ENCODE measurements at places on chromosomes 7 and 10. TPM values are rescaled to one million over a fixed set of nuclear protein-coding genes. Genes with fewer than 3 reads are reported as not detected.

DNA sequence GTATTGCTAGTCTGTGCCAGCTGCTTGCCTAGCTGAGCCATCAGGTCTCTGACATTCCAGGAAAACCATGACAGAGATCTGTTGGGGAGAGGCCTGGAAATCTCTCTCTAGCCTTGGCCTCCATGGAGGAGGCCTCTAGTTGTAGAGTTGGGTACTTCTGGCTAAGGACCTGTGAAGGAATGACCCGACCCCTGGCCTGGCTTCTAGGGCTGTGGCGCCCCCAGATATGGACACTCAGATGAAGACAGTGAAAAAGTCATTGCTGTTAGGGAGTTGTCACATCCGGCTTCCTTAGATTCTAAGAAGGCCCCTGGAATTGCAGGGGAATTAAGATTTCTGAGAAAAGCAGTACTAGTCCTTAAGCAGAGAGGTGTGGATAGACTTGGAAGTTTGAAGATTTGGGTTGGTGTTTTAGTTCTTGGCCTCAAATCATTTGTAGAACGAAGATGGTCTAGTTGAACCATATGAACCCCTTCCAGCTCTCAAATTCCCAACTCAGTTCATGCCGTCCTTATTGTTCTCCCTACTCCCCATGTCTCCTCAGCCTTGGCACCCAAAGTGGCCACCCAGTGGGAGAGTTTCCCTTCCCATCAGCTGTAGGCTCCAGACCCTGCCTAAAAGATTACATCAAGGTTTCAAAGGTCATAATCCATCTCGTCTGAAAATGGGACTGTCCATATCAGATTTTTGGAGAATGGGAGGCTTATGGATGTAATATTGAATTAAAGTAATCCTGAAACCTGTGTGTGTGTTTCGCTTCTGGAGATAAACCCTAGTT is 7.0 kb downstream of the HHEX start:
- H3K27me3 ChIP-seq, result peaks cover 97% of the 10 kb centered on the region
- H3K4me3 ChIP-seq, result peak overlapping the region; percentile 42
- DNase-seq, result no peak
- H3K36me3 ChIP-seq, result no peaks in the 10 kb centered on the region
- H3K27ac ChIP-seq, result no peak overlapping the region

Gene EN2
- 7.2 TPM for total RNA-seq

GRCh38 chr7:122965306-122965705 is 30.2 kb downstream of the TAS2R16 start:
- no peaks in the 10 kb centered on the region for H3K27me3 ChIP-seq
- no peak overlapping the region for H3K4me3 ChIP-seq
- no peaks in the 10 kb centered on the region for H3K36me3 ChIP-seq
- DNase-seq, result no peak
- no peak overlapping the region for H3K27ac ChIP-seq

DNA sequence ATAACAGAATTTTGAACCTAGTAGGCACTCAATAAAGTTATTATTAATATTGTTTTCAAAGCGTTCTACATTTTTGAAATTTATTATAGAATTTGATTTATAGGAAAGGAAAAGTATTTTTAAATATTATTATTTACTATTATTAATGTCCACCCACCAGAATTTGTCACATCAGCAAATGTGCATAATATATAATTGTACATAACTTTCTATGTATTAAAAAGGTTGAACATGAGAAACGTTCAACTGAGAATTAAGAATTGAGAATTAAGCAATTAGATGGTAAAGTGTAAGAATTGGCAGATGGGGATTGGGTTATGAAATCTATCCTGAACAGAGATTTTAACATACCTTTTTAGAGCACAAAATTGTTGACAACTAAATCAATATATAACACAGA is 129.8 kb downstream of the PTN start:
- no peak for DNase-seq
- H3K36me3 ChIP-seq, result peaks cover 55% of the 10 kb centered on the region
- no peaks in the 10 kb centered on the region for H3K4me1 ChIP-seq
- H3K4me3 ChIP-seq, result no peak overlapping the region
- H3K27me3 ChIP-seq, result no peaks in the 10 kb centered on the region

Gene AKR1B15
- total RNA-seq, result not detected

- peak overlapping the region; percentile 72 for H3K4me3 ChIP-seq
- H3K27me3 ChIP-seq, result no peaks in the 10 kb centered on the region
- H3K27ac ChIP-seq, result peak overlapping the region; percentile 38
- H3K4me1 ChIP-seq, result peaks cover 67% of the 10 kb centered on the region
These were observed 127.0 kb upstream of the FZD1 start for GRCh38 chr7:91137153-91137787.

Gene STOX1
- 8.8 TPM for total RNA-seq

Gene ATOH7
- 0.20 TPM for total RNA-seq

Gene GRM3
- 3.4 TPM for total RNA-seq

Gene GIGYF1
- 82.9 TPM for total RNA-seq

DNA sequence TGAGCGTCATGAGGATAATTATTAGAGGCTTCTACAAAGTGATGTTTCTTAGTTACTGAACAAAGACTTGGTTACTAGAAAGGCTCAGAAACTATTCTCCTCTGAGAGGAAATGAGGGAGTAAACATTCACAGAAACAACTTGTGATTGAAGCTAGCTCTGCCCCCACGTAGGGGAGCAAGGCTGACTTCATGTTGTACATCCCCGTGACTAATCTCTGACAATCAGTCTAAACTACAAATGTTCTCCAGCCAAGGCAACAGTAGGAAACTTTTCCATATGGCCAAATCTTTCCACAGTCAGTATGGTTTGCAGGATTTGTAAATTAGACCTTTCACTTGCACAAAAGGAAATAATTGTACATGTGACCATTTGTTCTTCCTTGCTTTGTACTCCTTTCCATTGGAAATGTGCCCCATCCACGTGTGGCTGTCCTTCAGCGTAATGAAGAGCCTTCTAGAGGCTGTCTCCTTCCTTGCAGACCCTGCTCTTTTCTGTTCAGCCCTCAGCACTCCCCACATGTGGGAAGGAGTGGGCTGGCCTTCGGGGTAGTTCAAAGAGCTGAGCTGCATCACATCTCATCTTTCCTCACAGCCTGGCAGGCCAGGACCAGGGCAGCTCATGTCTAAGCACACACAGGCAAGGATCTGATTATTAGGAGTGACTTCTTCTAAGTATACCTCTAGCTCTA is 93.5 kb downstream of the PCGF5 start:
- H3K27me3 ChIP-seq, result no peaks in the 10 kb centered on the region
- H3K27ac ChIP-seq, result peak overlapping the region; percentile 91
- H3K4me3 ChIP-seq, result no peak overlapping the region
- no peak for DNase-seq
- H3K36me3 ChIP-seq, result no peaks in the 10 kb centered on the region
- H3K4me1 ChIP-seq, result peaks cover 11% of the 10 kb centered on the region

- no peaks in the 10 kb centered on the region for H3K4me1 ChIP-seq
- no peak for DNase-seq
- H3K4me3 ChIP-seq, result no peak overlapping the region
These were observed 58.8 kb upstream of the MKLN1 start for GRCh38 chr7:131268906-131269305.

Gene TFR2
- 1.7 TPM for total RNA-seq

GRCh38 chr7:117019786-117020590 is 66.7 kb downstream of the ST7 start:
- H3K4me3 ChIP-seq, result no peak overlapping the region
- DNase-seq, result peak; percentile 63
- no peak overlapping the region for H3K27ac ChIP-seq
- peaks cover 9% of the 10 kb centered on the region for H3K4me1 ChIP-seq
- H3K27me3 ChIP-seq, result no peaks in the 10 kb centered on the region

Gene PRSS1
- total RNA-seq, result not detected

Gene SPDYE18
- not detected for total RNA-seq

DNA sequence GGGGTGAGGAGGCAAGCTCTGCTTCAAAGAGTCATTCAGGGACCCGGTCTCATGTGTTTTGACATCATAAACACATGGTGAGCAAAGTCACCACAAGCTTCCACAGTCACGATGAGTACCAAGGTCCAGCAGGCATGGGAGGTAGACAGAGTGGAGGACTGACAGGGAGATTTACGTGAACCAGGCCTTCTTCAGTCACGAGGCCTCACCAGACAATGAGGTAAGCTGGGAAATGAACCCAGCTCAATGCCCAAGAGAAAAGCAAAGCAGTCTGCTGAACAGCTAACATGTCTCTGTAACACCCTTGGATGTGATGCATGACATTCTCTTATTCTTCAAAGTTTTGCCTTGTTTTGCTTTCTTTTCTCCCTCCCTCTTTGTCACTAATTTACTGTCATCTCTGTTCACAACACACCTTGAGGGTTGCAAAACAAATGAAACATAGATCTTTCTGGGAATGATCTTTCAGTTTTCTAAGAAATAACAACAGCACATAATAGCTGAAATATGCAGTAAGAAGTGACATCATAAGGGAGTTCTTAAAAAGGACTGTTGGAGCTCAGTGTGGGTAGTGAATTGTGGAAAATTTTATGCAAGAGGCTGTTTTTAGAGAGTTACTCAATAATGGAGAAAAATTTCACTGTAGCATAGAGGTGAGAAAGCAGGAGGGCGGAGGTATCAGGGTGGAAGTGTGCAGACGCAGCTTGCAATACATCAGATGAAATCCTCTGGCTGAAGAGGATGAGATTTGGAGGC is 9.0 kb downstream of the PPP1R17 start:
- H3K27me3 ChIP-seq, result peaks cover 13% of the 10 kb centered on the region
- no peaks in the 10 kb centered on the region for H3K36me3 ChIP-seq
- no peak for DNase-seq
- H3K4me3 ChIP-seq, result no peak overlapping the region

Gene SLC26A5
- total RNA-seq, result not detected

Data from neural crest cell (in vitro differentiated cells).